ENCODE measurements at places on chromosomes 5 and 9.

- DNase-seq: no peak
Measured at GRCh38 chr5:124512952-124513632, 233.3 kb downstream of the ZNF608 start.

DNA sequence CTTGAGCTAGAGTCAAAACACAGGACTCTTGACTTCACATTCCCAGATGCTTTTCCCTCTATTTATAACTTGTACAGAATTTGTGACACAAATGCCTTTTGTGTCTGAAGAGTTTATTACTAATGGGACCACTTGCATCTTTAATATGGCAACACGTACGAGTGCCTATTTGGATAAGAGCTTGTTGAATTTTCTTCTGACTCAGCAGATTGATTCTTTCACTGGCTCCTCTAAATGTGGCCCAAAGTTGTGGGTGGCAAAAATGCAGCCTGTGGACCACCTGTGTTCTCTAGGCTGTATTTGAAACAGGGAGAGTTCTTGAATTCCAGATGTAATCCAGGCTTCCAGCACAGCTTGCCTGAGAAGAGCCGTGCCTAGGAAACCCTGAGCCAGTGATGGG lies 34.1 kb upstream of the ERCC6L2 start:
- no peak for DNase-seq

GRCh38 chr5:41822036-41822435 lies 48.2 kb downstream of the OXCT1 start:
- no peak for DNase-seq

DNA sequence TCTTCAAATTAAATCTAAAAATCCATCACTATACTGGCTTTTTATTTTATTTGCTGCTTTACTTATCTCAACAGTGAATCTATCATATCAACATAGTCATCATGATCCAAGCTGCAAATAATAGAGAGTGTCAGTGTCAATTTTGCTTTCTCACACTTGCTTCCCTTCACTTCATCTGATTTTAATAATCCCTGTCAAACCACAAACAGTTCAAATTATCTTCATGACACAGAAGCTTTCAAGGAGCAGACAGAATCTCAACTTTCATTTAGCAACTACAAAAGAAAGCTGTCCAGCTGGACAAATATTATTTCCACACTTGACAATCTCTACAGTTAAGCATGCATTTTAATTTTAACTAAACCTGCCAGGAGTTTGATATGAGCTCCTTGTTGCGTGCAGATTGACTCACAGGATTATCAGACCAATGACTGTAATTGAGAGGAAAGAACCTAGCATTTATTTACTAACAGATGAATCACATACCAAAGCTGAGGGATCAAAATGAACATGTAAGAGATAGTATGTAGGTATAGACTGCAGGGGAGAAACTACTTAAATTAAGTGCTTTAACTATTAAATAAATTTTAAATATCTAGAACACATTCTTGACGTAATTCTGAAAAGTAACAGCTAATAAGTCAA lies 56.0 kb downstream of the KIAA0825 start:
- DNase-seq: no peak

DNA sequence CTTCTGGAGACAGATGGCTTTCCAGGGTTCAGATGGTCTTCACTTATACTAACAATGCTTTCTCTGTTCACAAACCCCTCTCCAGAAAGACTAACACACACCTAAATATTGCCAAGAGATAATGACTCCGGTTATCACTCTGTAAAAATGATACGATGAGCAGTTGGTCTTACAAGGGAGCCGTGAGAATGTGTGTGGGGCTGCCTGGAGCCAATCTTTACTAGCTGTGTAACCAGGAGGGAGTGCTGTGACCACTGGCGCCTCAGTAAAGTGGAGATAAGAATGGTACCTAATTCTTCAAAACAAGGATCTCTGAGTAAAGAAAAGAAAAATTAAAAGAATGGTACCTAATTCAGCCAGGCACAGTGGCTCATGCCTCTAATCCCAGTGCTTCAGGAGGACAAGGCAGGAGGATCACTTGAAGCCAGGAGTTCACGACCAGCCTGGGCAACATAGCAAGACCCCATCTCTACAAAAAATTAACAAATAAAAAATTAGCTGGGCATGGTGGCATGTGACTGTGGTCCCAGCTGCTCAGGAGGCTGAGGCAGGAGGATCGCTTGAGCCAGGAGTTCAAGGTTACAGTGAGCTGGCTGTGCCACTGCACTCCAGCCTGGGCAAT lies 39.9 kb upstream of the IL17B start:
- no peak for DNase-seq

DNA sequence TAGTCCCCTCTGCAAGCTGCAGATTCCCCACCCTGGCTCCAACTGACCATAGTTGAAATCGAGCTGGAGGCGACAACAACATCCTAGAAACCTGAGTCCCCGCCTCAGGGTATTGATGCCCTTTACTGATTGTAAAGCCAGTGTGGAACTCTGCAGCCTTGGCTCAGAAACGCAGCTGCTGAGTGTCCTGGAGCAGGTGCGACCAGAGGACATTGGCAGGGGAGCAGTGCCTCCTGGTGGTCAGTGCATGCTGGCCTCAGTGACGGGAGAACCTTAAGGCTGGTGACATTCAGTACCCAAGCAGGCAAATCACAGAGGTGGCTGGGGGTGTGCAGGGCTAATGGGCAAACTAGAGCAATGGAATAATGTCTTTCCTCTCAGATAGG lies 20.4 kb upstream of the ZNF354B start:
- DNase-seq: peak; percentile 31

DNA sequence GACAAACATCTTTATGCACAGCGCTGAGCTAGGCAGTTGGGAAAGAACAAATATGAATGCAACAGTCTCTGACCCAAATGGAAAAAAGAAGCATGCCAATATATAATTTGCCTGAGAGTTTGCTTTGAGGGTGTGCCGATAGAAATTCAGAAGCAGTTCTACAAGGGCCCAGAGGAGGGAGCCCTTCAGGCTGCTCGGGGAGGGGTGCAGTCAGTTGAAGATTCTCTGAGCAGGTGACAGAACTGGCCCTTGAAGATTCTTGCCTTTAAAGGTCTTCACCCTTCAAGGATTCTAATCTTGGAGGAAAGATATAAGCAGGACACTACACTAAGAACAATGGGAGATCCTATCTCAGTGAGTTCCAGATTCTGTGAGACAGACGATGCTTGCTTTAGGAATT lies 3.7 kb upstream of the PAPPA start:
- DNase-seq: no peak

DNA sequence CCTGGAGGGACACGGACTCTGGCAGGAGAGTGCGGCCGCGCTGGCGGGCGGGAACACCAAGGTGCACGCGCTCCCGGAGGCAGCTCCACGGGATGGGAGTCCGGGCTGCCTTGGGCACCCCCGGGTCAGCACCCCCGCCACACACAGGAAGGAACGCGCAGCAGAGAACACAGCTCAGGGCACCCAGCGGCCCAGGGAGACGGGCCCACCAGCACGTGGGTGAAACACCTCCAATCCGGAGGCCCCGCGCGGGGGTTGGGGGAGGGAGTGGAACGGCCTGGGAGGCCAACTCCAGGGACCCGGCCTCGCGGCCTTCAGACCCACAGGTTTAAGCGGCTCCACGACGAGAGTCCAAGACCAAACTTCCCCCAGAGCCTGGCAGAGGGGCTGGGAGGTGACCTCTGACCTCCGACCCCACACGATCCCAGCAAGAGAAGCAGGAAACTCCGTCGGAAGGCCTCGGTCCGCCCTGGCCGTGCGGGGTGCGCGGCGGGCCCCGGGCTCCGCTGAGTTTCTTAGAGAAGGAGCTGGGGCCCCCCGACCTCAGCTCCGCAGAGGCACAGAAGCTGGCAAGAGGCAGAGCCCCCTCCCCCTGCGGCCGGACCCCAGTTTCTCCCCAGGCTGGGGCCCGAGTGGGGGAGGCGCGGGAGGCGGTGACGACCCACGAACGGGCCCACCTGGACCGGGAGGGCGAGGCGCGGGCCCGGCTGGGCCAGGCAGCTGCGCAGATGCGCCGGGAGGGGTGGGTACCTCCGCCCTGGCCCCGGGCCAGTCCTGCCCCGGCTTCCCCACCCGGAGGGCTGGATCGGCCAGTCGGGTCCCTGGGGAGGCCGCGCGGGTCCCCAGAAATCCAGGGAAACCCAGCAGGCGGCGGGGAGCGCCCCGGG lies 851 bp downstream of the NACC2 start:
- DNase-seq: peak; percentile 60

GRCh38 chr5:180438785-180439780 lies 55.1 kb upstream of the CNOT6 start:
- no peak for DNase-seq

DNA sequence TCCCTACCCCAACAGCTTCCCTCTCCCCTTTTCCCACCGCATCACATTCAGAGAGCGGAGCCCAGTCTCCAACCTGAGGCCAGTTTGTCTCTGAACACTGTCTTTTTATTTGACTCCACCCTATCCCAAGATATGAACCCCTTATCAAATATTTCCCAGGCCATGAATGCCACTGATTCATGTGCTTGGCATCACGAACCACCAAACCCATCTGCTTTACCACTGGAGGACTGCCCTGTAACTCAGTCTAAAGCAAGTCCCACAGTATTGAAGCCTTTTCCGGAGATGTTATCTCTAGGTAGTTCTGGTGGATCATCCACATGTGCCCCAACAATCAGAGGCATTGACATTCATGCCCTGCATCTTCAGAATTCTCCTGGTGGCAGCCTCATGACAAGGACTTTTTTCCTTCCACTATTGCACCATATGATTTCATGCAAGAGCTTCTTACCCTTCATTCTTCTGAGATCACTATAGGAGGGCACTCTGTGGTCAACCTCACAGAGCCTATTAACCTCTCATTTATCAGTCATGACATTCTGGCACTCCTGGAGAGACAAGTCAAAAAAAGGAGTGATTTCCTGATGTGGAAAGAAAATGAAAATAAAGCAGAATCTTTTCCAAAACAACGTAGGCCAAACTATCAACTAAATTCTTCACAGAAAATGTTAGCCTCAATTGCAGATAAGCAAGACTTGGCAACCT lies 12.3 kb upstream of the SPATA31D4 start:
- DNase-seq: no peak

- no peak for DNase-seq
Measured at GRCh38 chr5:138763037-138763778, 10.0 kb downstream of the CTNNA1 start.

DNA sequence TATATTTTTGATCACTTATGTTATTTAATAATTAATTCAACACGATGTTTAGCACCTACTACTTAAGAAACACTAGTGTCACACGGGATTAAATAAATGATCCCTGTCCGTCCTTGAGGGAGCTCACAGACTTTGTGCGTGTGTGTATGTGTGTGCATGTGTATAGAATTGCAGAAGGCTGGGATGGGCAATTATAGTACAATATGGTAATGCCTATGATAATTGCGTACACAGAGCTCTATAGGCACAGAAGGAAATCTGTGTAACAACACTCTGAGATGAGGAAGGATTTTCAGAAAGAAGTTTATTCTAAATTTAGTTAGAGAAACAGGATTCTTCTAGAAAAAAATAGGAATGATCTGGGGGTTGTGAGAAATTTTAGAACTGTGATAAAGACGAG lies 76.9 kb downstream of the CDH12 start:
- DNase-seq: no peak

GRCh38 chr9:76652894-76653293 lies 111.3 kb upstream of the PCA3 start:
- no peak for DNase-seq

- DNase-seq: no peak
Measured at GRCh38 chr9:17824191-17824590, 245.3 kb downstream of the SH3GL2 start.

DNA sequence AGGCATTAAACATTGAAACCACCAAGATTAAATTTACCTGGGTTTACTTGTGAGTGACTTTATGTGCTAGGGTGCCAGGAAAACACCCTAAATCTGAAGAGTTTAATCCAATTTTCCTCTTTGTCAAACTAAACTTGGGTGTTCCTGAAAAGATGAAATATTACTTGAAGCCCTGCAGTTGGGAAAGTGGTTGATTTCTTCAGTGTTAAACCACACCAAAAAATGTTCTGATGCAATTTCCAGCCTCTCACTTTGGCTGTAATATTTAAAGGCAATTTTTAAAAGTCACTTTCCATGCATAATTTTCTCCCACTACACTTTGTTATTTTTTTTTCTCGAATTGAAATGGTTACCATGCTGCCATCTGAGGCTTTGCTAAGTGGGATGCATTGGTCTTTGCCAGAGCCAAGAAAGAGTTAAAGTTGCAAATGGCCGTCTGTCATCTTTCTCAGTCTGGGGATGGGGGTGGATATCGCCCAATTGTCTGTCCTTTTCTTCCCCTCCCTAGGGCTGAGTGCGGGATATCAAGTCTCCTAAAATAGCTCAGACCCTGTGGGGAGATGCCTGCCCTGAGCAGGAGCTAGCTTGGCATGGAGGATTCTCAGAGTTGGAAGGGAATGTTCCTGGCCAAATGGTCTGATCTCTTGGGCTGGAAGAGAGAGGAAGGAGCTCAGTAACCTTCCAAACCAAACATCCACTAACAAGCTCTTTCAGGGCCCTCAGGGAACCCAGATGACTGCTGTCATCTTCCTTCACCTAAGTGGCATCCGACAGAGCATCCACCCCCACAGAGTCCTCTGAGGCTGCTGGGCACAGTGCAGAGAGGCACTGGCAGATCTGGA lies 13.6 kb upstream of the SHB start:
- DNase-seq: no peak

GRCh38 chr9:85971731-85972130 lies 30.8 kb downstream of the NAA35 start:
- DNase-seq: no peak

DNA sequence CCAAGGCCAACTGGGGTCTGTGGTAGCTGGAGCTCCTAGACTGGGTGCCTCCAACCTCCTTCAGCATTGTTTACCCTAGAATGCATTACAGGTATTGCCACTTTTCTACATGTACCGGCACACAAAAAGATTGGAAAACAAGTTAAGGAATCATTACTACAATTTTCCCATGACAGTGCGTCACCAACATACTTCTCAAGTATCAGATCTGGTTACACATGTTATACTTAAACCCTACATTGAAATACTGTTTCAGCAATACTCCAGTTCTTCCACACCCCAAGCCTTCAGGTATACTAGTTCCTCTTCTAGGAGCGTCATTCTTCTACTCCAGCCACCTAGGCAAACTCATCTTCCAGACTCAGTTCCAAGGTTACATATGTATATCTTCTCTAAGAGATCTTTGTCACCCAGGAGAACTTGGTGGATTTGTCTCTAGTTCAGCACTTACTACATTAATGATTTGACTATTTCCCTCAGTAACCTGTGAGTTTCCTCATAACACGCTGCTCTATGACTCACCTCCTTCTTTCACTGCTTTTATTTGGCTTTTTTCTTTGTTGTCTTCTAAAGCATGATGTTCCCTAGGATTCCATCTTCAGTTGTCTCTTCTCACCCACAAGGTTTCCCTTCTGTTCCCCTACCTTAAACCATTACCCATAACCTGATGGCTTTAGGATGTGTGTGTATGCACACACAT lies 217.0 kb downstream of the AP3B1 start:
- no peak for DNase-seq

All from stimulated activated CD4-positive, alpha-beta T cell treated with anti-CD3 and anti-CD28 coated beads, Interleukin-4, amount 100 ng/mL, for 24 hours (primary cell).